Kasumi-1 (cell line): ENCODE measurements at places on chromosomes 3 and 15.
A peak's percentile ranks its signal among the peaks of the same experiment; 100 is the strongest.

- no peak for DNase-seq
These were observed 30.3 kb upstream of the TUBGCP5 start for GRCh38 chr15:23069496-23070166.

- no peak for DNase-seq
These were observed 46.1 kb downstream of the RFTN1 start for GRCh38 chr3:16467393-16467792.

DNA sequence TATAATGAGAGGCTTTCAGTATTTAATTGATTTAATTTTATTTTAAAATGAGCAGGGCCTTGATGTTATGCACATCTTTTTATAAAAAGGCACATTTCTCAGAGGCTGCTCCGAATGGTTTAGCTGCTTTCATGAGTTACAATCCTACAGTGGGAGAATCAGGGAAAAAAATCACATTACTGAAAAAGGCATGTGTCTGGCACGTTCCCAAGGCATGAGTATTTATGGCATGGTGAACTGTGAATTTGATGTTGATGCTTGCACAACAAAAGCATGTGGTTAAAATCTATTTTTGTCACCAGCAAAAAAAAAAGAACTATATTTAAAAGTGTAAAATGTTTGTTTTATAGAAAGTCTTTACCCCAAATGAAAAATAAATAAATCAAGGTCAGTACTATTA lies 485.2 kb upstream of the ROBO2 start:
- DNase-seq, result no peak

GRCh38 chr15:74377831-74378766 lies 10.7 kb upstream of the CYP11A1 start:
- no peak for DNase-seq

DNA sequence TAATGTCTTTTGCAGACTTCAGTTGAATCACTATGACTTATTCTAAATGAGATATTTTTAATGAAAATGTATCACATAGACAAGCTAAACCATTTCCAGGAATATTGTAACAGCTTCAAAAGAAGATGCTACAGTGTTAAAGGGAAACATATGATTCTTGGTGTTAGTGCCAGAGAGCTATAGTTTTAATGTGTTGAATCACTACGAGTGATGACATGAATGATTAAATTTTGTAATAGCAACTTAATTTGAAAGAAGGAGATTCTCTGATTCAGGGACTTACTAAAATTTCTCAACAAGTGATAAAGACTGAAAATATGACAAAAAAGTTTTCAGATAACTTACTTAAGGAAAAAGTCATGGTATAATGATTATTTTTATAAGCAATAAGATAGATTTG lies 267.3 kb upstream of the SLITRK3 start:
- DNase-seq, result no peak

- DNase-seq, result no peak
These were observed 344.3 kb upstream of the CDIN1 start for GRCh38 chr15:36235173-36235572.

DNA sequence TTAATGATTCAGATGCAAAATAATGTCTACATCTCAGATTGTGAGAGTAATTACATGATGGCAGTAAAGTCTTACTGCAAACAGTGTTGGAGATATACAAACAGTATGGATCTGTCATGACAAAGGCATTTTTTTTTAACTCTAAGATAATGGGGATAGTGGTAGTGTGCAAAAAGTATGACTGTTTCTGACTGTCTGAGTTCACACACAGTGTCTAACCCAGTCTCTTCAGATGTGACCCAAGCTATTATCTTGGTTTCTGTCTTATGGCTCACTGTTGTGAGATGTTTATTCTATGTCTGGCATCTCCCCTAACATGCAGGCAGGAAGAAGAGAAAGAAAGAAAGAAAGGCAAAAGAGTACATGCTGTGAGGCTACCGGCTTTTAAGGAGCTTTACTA lies 17.0 kb downstream of the RPL39L start:
- DNase-seq, result no peak

DNA sequence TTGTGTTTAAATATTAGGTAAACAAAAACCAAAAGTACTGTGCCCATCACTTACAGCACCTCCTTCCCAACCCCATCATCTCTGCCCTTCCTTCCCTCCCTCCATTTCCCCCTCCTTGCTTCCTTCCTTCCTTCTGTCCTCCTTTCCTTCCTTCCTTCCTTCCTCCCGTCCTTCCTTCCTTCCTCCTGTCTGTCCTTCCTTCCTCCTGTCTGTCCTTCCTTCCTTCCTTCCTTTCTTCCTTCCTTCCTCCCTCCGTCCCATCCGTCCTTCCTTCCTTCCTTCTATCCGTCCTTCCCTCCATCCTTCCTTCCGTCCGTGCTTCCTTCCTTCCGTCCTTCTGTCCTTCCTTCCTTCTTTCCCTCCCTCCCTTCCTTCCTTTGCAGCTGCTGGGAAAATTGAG lies 67.8 kb upstream of the SIAH2 start:
- no peak for DNase-seq

GRCh38 chr15:73684581-73685455 lies 635 bp downstream of the CD276 start:
- DNase-seq, result no peak

GRCh38 chr15:71437919-71438318 lies 322.6 kb downstream of the THSD4 start:
- DNase-seq, result no peak

- peak; percentile 68 for DNase-seq
These were observed 116.5 kb downstream of the LPP start for GRCh38 chr3:188270423-188270972.

DNA sequence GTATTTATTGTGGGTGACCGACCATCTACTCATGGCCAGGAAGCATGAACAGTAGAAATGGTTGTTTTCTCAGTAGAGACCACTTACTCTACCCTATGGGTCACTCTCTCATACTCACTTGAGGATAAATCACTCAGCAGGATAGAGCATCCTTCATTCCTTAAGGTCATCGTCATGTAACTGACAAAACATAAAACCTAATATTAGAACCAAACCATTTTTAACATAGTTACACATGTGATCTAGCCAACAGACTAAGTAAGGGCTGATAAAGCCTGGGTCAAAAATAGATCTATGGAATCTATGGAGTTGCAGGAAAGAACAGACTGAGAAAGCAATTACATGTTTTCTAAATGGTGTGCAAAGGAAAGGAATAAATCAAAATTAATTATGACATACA lies 769.1 kb downstream of the NTRK3 start:
- no peak for DNase-seq

GRCh38 chr15:57411945-57412768 lies 35.9 kb downstream of the CGNL1 start:
- DNase-seq, result no peak

GRCh38 chr3:71172951-71173350 lies 410.6 kb downstream of the FOXP1 start:
- DNase-seq, result no peak

DNA sequence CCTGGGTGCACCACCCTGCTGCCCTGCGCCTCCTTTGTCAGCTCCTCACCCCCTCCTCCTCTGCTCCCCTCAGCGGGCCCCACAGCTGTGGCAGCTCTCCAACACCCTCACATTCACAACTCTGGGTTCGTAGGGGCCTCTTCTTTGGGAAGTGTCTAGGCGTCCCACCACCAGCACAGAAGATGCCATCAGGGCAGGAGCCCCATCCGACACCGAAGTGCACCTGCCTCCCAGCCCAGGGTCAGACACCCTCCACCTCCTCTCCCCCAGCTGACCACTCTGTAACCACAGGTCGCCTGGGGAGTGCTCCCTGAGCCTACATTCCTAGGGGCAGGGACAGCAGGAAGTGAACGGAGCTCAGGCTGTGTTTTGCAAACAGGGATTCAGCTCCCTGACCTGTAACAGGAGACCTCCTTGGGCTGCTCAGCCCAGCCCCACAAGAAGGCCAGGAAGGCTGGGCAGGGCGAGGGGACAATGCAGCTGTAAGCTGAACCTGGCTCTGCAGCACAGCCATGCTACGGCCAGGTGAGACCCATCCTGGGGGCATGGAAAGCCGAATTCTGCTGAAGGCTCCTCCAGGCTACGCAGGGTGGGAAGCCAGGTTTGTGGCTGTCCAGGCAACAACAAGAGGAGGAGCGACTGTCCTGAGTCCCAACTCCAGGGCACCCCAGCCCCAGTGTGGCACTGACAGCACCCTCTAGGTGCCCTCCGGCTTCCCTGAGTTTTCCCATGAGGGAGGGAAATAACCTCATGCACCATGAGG lies 269.0 kb downstream of the GOLGA6L6 start:
- no peak for DNase-seq

DNA sequence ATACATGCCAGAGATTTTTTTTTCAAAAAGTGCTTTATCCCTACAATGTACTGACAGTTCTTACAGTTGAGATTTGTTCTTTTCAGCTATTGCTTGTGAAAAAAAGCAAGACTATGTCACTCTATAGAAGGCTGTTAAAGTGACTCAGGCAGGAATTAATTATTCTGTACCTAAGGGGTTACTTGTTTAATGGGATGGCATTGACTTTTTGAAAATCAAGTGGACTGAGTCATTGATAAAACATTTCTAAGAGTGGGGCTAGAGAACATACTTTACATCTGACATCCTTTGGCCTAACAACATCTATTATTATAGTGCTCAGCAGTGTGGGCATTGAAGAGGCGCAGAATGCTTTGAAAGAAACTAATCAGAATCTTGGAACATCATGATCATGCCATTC lies 34.3 kb downstream of the INTS14 start:
- no peak for DNase-seq

- no peak for DNase-seq
These were observed 61.8 kb downstream of the GAP43 start for GRCh38 chr3:115685097-115685496.

GRCh38 chr3:48650723-48651122 lies 12.0 kb downstream of the CELSR3 start:
- no peak for DNase-seq

- peak; percentile 49 for DNase-seq
These were observed 842 bp downstream of the PCCB start for GRCh38 chr3:136250903-136251460.

DNA sequence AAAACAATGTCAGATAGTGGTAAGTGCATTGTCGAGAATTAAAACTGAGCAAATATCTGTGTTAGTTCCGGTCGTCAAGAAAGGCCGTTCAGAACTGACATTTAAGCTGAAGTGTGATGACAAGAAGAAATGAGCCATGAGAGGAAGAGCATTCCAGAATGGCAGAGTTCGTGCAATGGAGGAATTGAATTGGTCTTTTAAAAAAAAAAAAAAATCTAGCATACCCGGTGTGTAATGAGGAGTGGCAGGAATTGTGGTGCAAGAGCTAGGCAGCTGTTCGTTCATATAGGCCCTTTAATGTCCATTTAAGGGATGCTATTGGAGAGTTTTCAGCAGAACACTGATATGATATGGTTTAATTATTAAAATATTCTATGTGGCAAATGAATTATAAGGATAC lies 2.6 kb upstream of the GBE1 start:
- no peak for DNase-seq

- no peak for DNase-seq
These were observed 12.8 kb downstream of the GPR176 start for GRCh38 chr15:39907216-39907615.

DNA sequence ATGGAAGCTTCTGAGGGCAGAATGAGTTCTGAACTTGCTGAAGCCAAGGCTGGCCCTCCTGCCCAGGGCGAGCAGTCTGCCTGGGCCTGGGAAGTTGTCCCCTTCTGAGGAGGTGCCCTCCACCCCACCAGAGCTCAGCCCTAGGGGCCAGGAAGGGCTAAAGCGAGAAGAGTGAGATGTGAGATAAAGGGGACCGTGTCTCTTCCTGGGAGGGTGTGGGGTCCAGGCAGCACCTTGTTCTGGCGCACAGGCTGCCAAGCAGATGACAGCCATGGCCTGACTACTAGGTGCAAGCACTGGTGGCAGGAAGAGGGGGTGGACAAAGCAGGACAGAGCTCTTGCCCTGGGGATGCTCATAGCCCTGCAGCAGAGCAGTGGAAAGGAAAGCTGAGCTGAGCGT lies 3.7 kb downstream of the PAK6 start:
- DNase-seq, result no peak

- DNase-seq, result no peak
These were observed 22.4 kb upstream of the FAM174B start for GRCh38 chr15:92677999-92678398.

- no peak for DNase-seq
These were observed 218.4 kb downstream of the ARRDC4 start for GRCh38 chr15:98178861-98179260.

- no peak for DNase-seq
These were observed 1101.4 kb downstream of the ROBO1 start for GRCh38 chr3:78666470-78666800.

GRCh38 chr15:37931868-37932267 lies 2.6 kb upstream of the TMCO5A start:
- no peak for DNase-seq

DNA sequence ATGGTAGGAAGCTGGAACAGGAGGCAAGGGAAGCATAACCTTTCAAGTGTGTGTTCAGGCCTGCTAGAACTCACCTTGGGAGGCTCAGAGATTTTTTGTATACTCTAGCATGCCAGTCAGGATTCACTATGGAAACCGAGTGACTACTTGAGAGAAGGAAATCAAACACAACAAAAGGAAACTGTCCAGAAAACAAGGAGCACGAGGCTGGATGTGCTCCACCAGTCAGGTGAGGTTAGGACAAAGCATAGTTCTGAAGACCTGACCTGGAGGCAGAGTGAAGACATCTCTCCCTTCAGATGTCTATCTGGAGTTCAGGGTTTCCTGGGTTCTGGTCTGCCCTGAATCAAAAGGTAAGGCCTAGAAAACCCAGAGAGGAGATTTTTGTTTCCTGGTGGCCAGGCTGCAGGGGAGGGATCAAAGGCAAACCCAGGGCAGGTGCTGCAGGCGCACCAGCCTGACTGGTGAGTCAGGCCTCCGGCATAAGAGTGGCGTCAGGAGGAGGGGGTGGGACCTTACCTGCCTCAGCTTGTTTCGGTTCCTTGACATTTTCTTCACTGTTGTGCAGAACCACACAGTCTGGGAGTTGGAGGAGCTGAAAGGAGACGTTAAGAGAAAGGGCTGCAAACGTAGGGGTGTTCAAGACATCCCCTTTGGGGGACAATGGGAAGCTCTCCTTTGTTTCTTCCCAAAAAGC lies 52.2 kb upstream of the OSBPL11 start:
- no peak for DNase-seq

DNA sequence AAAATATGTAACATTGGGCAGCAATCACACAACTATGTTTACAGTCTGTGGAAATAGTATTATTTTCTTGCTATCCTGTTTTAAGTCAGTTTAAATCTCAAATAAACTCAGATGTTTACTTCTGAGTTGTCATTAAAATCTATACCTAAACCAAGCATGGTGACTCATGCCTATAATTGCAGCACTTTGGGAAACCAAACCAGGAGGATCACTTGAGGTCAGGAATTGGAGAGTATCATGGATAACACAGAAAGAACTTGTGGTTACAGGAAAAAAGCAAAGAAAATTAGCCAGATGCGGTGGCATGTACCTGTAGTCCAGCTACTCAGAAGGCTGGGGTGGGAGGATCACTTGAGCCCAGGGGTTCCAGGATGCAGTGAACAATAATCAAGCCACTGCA lies 631.6 kb upstream of the EPHA6 start:
- DNase-seq, result no peak

DNA sequence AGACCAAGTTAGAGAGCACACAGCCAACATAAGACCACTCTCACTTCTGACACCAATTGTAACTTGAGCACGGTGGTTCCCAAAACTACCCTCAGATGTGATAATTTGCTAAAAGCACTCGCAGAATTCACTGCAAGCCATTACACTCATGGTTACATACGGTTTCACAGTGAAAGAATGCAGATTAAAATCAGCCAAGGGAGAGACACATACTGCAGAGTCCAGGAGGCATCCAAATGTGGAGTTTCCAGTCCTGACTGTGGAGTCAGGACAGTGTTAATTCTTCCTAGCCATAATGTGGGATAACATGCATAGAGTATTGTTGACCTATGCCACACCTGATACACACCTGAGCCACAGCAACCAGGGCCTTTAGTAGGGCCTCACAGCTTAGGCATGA lies 956.4 kb downstream of the NTRK3 start:
- DNase-seq, result no peak

- DNase-seq, result no peak
These were observed 13.2 kb upstream of the ADPGK start for GRCh38 chr15:72796515-72797337.
